NCI-H446 (cell line): ENCODE measurements at places on chromosomes 13 and 19.
A peak's percentile ranks its signal among the peaks of the same experiment; 100 is the strongest.

DNA sequence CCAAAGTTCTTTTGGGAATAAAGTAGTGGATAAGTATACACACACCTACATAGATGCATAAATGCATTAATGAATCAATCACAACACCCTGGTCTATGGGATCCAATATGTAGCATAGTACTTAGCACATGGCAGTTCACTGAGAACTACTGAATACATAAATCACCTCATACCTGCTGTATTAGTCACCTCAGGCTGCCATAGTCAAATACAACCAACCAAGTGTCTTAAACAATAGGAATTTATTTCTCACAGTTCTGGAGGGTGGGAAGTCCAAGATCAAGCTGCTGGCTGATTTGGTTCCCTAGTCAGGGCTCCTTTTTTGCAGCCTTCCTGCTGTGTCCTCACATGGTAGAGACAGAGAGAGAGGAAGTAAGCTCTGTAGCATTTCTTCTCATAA, 228.2 kb downstream of the NHLRC3 start:
- no peak for DNase-seq

DNA sequence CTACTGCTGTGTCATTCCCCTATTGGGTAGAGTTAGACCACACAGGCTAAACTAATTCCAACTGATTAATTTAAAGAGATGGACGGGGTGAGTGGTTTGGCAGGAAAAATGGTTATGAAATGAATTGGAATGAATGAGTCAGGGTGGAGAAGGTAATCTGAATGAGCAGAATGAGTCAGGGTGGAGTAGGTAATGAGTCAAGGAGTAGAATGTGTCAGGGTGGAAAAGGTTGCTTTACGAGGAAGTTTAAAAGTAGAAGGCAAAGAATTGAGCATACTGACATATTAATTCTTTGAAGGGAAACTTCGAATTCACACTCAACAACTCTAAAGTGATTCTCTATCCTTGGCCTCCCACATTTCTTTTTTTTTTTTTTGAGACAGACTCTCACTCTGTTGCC, 12.7 kb upstream of the ZNF121 start:
- no peak for DNase-seq

- no peak for DNase-seq
Measured at GRCh38 chr13:70339738-70340137, 231.5 kb upstream of the KLHL1 start.

DNA sequence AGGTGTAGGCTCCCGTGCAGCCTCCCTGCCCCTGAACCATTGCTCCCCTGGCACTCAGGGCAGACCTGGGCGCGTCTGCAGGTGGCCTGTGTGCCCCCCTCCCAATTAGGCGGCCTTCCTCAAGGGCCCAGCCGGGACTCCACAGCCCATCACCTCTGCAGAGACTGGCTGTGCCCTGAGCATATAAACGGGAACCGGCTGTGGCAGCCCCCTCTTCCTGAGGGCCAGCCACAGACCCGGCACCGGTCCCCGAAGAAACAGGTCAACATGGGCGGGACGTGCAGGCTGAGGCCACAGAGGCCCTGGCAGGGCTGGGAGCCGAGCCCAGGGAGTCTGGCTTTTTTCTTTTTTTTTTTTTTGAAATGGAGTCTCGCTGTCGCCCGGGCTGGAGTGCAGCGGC, 12.0 kb downstream of the PIAS4 start:
- no peak for DNase-seq

- DNase-seq = peak; percentile 21
Measured at GRCh38 chr13:49292742-49293486, 45.2 kb downstream of the CDADC1 start.

GRCh38 chr13:31870511-31870910, 131.2 kb downstream of the RXFP2 start:
- no peak for DNase-seq

- DNase-seq = no peak
Measured at GRCh38 chr13:111079375-111079774, 35.7 kb upstream of the ARHGEF7 start.

DNA sequence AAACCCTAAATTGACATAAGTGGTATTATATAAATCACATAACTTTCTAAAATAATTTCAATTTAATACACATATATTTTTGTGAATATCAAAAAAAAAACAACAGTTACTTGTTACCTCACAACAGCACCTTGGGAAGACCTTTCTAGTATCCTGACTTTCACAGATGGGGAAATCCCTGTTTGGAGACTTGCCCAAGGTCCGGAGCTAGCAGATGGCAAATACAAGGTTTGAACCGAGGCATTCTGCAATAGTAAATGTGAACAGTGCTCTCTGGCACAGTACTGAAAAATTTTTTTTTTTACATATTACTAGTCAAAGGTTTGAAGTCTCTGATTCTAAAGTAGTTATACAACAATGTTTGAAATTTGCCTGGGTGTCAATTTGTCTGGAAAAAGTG, 104.5 kb downstream of the SUCLA2 start:
- DNase-seq = no peak

- no peak for DNase-seq
Measured at GRCh38 chr13:28387740-28388501, 107.0 kb downstream of the FLT1 start.

GRCh38 chr19:48862827-48863226, 5.6 kb downstream of the PLEKHA4 start:
- no peak for DNase-seq

DNA sequence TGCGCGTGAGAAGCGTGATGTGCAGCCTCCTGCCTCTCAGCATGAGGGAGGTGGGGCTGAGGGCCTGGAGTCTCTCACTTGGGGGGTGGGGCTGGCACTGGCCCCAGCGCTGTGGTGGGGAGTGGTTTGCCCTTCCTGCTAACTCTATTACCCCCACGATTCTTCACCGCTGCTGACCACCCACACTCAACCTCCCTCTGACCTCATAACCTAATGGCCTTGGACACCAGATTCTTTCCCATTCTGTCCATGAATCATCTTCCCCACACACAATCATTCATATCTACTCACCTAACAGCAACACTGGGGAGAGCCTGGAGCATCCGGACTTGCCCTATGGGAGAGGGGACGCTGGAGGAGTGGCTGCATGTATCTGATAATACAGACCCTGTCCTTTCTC, 8.7 kb downstream of the CD177 start:
- no peak for DNase-seq

GRCh38 chr19:51341976-51342580, at the start of gene VSIG10L:
VSIG10L (minus strand) TSS chr19:51342139; CDS start chr19:51342124, 15 bp downstream.
- no peak for DNase-seq

GRCh38 chr19:23699521-23699860, 12.5 kb upstream of the ZNF675 start:
- no peak for DNase-seq

DNA sequence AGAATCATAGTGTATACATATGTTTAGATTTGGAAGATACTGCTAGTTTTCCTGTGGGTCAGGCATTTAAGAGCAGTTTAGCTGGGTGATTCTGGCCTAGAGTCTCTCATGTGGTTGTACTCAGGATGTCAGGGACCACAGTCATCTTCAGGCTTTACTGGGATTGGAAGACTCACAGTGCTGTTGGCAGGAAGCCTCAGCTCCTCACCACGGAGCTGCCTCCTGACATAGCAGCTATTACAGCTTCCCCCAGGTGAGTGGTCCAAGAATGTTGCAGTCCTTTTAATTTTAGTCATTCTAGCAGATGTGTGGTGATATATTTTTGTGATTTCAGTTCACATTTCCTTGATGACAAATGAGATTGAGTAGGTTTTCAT, 16.9 kb upstream of the GPR18 start:
- no peak for DNase-seq

GRCh38 chr13:66074018-66074615, 1156.0 kb downstream of the PCDH9 start:
- no peak for DNase-seq

GRCh38 chr19:1470305-1471009, 8.6 kb downstream of the C19orf25 start:
- no peak for DNase-seq

GRCh38 chr13:94305463-94305862, 174.0 kb downstream of the DCT start:
- no peak for DNase-seq

GRCh38 chr13:98476538-98476966, 100.4 kb downstream of the STK24 start:
- DNase-seq = no peak

GRCh38 chr13:31441800-31442510, 242.2 kb downstream of the B3GLCT start:
- DNase-seq = no peak

DNA sequence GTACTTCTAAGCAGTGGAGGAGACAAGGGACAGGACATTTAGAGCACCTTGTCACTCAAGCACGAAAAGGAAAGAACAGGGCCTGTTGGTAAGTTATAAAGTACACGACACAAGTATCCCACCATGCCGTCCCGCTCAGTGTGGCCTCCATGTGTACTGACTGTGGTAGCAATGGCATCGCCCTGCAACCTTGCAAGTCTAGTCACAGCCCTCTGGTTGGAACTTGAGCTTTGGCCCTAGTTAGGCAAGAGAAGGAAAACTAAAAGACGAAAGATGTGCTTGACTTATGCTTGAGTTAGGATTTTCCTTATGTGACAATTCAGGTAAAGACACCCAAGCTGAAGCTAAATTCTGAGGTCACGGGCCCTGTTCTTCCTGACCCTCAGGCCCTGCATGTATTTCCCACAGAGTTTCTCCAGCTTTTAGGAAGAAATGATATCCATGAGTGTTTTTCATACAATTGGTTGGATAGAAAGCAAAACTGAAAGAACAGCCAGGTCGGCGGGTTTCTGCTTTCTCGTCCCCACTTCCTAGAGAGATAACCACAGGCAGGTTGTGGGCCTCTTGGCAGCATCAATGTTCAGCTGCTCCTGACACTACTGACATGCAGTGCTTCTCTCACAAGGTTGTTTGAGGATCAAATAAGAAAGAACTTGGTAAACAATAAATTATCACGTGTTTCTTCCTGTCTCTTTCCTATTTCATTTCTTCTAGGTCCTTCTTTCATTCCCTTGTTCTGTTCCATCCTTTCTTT, 216.2 kb downstream of the IRS2 start:
- no peak for DNase-seq

DNA sequence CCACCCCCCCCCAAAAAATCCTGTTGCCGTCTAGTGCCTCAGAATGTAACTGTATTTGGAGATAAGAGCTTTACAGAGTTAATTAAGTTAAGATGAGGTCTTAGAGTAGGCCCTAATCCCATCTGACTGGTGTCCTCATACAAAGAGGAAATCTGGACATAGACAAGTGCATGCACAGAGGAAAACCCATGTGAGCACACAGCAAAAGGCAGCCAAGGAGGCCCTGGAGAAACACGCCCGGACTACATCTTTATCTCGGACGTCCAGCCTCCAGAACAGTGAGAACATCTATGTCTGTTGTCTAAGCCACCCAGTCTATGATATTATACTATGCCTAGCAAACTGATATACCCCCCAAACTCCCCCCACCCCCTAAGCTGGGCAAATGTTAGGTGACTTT, 193.8 kb downstream of the KATNAL1 start:
- DNase-seq = no peak

GRCh38 chr19:16581971-16582343, 9.7 kb upstream of the SLC35E1 start:
- no peak for DNase-seq

GRCh38 chr13:110638814-110639806, 23.8 kb downstream of the NAXD start:
- DNase-seq = no peak

- peak; percentile 40 for DNase-seq
Measured at GRCh38 chr13:101795025-101795424, 342.6 kb downstream of the ITGBL1 start.

GRCh38 chr13:103395139-103395538, 328.9 kb upstream of the SLC10A2 start:
- DNase-seq = no peak

DNA sequence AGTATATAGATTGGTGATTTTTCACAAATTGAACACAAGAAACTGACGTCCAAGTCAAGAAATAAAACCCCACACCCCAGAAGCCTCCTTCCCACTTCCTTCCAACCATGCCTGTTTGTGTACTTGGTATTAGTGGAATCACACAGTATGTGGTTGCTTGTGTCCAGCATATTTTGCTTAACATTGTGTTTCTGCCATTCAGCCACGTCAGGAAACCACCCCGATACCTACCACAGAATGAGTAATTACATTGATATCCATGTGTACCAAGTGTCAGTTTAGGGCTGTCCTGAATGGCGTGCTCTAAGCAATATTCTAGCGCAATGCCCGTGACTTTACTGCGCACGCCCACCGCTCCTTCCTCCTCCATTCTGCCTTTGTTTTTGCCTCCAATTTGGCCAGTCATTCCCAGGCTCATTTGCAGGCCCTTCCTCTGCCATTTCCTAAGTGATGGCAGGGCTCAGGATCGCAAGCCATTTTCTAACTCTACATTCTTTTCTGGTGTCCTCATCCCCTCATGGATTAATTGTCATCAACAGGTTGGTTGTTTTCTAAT, 25.9 kb upstream of the MPHOSPH8 start:
- DNase-seq = no peak

- DNase-seq = no peak
Measured at GRCh38 chr19:14412324-14412995, 6.7 kb downstream of the DDX39A start.

DNA sequence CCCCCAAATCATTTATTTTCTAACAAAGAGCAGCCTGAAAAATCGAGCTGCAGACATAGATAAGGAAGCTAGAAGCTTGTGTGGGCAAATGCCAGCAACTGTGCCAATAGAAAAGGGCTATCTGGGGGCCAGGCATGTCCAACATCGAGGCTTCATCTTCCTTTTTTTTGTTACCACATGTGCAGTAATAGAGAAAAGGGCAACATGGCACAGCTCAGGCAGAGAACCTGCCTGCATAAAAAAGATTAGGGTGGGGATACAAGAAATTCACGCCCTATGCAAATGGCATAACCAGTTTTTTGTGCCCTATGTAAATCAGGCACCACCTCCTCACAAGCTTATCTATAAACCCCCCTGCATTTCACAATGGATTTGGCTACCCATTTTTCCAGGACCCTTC, 60.4 kb upstream of the ABCC4 start:
- no peak for DNase-seq

DNA sequence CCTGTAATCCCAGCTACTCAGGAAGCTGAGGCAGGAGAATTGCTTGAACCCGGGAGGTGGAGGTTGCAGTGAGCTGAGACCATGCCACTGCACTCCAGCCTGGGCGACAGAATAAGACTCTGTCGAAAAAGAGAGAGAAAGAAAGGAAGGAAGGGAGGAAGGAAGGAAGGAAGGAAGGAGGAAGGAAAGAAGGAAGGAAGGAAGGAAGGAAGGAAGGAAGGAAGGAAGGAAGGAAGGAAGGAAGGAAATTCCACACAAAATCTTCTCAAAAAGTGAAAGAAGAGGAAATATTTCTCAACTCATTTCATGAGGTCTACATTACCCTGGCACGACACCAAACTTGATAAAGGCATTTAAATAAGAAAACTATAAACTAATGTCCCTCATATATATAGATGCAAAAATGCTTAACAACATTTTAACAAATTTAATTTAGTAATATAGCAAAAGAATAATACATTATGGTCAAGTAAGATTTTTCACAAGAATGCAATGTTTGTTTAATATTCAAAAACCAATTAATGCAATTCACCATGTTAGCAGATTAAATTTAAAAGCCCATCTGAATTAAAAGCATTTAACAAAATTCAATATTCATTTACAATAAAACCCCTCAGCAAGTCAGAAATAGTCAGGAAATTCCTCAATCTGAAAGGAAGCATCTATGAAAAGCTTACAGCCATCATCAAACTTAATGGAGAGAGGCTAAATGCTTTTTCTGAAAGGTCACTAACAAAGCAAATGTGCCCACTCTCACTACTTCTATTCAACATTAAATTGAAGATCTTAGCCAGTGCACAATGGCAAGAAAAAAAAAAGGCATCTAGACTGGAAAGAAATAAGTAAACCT, 12.0 kb upstream of the CPB2 start:
- no peak for DNase-seq

- no peak for DNase-seq
Measured at GRCh38 chr13:36190771-36191170, 23.6 kb downstream of the SOHLH2 start.

GRCh38 chr19:44905437-44906160, at the start of gene APOE:
APOE (plus strand) TSS chr19:44905796; CDS start chr19:44906625, 829 bp downstream.
- no peak for DNase-seq
